NCI-H524 treated with DMSO at 0.1 percent for 48 hours (cell line): ENCODE measurements at places on chromosomes 3 and 15.

GRCh38 chr15:66599536-66600239, 33.9 kb upstream of the LCTL start:
- DNase-seq = no peak

GRCh38 chr15:42215913-42216829, 8.1 kb upstream of the VPS39 start:
- DNase-seq = no peak

- no peak for DNase-seq
Observed at GRCh38 chr3:138861798-138862197, 27.1 kb upstream of the PIK3CB start.

GRCh38 chr3:66889750-66890494, 108.2 kb upstream of the KBTBD8 start:
- no peak for DNase-seq

GRCh38 chr15:88484682-88485331, 17.3 kb downstream of the MRPS11 start:
- peak; percentile 92 for DNase-seq

GRCh38 chr15:62524848-62525247, 359.8 kb upstream of the C2CD4B start:
- DNase-seq = no peak

- DNase-seq = no peak
Observed at GRCh38 chr15:50904211-50904610, 4.3 kb upstream of the AP4E1 start.

DNA sequence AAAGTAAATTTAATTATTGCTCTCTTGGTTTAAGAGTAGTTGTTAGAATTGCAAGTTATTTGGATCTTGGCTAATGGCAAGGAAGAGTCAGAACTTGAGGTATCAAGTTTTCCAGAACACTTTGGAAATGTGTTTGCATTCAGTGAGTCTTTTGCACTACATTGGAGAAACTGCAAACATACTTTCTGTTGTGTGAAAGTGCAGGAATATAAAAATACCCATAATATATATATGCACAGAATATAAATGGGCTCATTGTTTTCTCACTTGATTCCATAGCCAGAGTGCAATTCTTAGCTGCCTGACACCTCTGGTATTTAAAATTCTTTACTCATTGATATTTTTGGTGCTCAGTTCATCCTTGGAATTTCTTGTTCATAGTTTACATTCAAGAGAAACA, 92.9 kb downstream of the HCN4 start:
- DNase-seq = no peak

DNA sequence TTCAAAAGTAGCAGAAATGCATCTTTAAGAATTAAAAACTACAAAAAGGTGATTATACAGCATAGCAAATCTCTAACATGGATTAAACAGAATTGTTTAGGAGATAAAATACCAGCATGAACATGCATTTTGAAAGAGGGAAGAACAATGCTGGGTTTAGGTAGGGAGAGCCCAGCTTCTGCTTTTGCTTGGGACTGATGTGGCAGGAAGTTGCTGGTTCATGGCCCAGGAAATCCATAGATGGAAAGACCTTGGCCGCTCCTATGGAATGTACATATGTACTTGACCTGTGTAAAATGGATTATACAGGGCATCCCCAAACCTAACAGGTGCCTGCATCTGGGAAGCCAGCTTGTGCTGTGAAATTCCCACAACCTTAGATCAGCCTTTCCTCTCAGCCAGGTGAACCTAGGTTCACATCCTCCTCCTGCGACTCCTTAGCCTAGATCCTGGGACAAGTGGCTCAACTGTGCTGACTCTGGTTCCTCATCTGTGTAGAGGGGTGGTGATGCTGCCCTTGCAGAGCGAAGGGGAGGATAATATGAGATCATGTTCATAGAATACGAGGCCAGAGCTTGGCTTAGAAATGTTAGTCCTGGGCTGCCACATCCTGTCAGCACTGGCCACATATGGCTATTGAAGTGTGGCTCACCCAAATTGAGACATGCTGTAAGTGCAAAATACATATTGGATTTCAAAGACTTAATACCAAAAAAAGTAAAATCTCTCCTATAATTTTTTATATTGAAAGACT, 47.0 kb upstream of the PLXNA1 start:
- no peak for DNase-seq

DNA sequence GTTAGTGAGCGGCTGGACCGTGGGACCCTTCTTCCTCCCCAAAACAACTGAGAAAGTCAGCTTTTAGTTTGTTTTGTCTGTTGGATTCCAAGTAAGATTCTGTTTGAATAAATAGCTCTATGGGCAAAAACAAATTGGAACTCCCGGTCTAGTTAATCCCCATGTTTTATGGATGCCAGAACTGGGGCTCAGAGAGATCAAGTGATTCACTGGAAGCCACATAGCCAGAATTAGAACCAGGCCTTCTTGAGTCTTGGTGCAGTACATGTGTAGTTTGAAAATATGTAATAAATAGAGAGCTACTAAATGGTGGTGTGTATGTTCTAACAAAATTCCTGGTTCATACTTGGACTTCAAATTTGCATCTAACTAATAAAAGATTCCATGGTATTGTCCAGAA, 29.3 kb upstream of the POLR2M start:
- DNase-seq = no peak

- DNase-seq = no peak
Observed at GRCh38 chr15:71754660-71755059, 55.7 kb upstream of the NR2E3 start.
